ENCODE measurements at places on chromosomes 16 and 17.
A peak's percentile ranks its signal among the peaks of the same experiment; 100 is the strongest.

DNA sequence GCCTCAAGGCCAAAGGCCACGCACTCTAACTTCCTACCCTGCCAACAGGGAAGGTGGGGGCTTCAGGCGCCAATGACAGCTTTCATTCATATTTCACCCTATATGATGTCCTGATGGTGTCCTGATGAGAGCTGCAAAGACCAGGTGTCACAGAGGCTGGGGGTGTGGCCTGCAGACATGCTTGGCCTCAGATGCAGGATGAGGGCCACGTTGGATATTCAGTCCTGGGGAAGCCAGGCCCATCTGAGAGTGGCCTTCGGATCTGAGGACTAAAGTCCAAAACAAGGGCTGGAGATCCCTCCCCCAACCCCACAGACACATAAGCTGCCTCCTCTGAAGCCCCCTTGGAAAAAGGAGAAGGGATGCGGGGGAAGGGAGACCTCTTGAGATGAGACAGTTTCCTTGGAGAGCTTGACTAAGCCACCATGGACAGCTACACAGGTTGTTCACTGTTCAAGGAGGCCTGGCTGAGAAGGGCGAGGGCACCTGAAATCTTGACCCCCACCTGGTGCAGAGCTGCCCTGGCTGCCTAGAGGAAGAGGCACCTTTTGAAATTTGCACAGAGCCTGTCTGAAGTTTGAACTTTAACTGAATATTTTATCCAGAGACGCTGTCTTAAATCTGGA lies 24.3 kb upstream of the GSG1L start:
- no peak for DNase-seq

DNA sequence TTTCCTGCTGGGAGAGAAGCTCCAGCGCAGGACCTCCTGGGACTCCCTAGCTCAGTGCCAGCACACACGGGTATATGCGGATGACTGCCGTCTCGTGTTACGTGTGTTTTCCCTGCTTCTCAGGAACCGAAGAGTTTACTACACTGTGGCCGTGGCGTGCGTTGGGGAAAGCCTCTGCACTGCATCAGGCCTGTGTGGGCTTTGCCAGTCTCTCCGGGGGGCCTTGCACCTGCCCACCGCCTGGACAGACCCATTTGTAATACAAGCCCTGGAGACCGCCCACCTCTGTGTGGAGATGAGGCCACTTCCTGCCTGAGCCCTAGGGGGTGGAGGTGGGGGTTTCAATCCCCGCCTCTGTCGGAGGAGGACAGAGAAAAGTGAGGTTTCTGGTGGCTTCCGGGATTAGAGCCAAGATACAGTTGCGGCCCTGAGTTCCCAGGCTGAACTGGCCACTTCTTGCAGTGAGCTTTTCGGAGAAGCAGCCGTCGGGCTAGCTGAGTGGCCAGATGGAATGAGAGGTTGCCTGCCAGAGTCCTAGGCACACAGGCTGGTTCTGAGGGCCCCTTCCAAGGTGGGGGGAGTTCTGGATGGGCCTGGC lies 43.4 kb upstream of the GSE1 start:
- no peak for DNase-seq

DNA sequence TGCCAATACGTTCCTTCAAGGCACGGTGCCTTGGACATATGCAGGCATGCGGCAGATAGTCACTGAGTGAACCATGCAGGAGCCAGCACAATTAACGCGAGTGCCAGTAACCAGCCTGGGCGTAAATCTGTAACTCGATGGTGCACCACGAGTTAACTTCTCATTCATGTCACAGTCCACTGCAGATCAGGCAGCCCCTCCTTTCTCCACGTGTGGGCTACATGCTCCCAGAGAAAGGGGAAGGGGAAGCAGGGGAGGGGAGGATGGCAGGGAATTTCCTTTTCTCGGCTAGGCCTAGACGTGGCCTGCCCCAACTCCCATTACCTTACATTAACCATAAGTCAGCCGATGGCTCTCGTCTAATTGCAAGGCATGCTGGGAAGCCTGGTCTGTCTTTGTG lies 287.9 kb downstream of the CPPED1 start:
- DNase-seq, result no peak

GRCh38 chr17:76182016-76182764 lies 41.1 kb upstream of the FOXJ1 start:
- peak; percentile 93 for DNase-seq

DNA sequence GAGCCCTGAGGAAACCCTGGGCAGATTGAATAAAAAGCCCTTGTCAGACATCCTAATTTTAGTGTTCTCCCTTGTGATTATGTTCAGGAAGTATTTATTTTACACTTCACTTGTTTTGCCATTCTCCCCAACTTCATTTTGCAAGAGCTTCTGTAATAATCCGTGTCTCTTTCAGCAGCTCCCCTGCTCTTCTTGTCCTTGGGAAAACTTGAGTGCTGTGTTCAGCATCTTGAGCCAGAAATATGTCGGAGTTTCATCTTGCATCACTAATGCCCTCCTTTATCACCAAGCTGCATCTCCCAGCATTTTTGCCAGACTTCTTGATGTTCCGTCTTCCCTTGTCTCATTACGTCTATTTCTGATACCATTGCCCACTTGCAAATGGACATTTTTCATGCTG lies 486.5 kb upstream of the EEF2KMT start:
- no peak for DNase-seq

Measured in tibial artery (tissue), 4 donors.